ENCODE measurements at places on chromosomes 13 and 19.

DNA sequence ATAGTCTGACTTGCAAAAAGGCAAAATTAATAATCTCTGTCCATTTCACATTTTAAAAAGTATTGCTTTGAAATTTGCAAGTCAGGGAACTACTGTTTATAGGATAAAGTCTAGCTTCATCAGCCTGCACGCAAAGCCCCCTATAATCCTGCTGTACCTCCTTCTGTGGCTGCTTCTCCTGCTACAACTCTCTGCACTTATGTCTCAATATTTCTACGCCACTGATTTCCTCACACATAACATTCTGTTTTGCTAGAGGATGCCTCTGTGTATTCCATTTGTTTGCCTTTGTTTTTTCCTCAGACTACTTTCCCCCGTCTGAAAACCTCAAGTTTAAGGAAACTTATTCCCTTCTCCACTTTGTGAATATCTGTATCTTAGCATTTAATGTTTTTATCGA, 389.9 kb downstream of the RFC3 start:
- ATAC-seq: no peak

- no peak for ATAC-seq
Measured at GRCh38 chr19:3479834-3480215, 500 bp downstream of the SMIM24 start.

GRCh38 chr13:94710881-94711560, 1.3 kb downstream of the SOX21 start:
- peak; percentile 20 for ATAC-seq

GRCh38 chr13:20942938-20943559, 40.5 kb upstream of the XPO4 start:
- ATAC-seq: no peak

GRCh38 chr19:8690753-8691539, 7.6 kb downstream of the ACTL9 start:
- no peak for ATAC-seq

DNA sequence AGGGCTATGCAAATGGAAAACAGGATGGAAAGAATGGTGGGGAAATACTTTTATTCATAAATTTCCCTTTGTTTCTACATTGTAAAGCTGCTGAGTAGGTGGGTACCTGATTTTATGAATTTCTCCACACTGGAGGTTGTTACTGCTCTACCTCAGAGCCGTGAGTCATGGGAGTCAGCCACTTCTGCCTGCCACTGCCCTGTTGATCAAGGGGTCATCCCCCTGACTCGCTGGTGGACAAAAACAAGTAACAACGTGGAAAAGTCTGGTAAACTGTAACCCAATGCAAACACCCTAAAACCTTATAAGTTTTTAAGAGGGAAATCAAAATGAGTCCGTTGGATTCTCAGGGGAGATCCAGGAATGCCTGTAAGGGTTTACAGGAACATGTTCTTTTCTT, 329.5 kb downstream of the ATP8A2 start:
- no peak for ATAC-seq

- no peak for ATAC-seq
Measured at GRCh38 chr19:11281356-11282049, 14.5 kb upstream of the TSPAN16 start.

GRCh38 chr13:32254916-32255723, 60.0 kb downstream of the ZAR1L start:
- no peak for ATAC-seq

DNA sequence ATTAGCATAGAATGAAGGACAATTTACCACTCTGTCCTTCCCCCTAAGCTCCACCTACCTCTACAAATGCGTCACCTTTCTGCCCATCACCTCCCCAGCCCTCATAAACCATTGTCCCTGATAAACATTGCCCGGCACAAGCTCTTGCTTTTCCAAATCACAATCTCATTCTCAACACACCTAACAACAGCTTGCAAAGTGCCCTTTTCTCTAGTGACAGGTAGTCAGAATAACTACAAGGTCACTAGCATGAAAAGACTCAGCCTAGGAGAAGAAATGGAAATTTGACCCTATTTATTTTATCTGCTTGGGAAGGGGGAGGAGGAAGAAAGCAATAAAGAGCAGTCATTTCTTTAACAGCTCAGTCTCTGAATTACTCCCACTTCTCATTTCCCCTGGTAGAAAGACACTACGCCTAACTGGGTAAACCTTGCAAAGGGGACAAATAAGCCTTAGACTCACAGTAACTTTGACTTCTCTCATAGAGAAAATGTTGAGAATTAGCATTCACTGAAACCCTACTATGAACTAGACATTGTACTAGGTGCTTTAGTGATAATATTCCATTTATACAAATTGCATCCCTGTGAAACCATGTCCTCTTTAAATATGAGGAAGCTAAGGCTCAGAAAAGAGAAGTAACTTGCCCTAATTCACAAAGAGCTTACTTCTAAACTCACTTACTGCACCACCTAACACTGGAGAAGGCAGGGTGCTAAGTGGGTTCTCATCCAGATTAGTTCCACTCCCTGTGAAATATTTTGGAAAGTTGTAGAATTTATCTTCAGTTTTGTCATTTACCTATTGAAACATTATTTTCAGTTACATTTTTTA, 116.2 kb upstream of the FNDC3A start:
- no peak for ATAC-seq

- ATAC-seq: peak; percentile 28
Measured at GRCh38 chr19:900302-901111, 7.2 kb downstream of the RNU6-9 start.

GRCh38 chr19:13430790-13431582, 75.3 kb downstream of the CACNA1A start:
- no peak for ATAC-seq

DNA sequence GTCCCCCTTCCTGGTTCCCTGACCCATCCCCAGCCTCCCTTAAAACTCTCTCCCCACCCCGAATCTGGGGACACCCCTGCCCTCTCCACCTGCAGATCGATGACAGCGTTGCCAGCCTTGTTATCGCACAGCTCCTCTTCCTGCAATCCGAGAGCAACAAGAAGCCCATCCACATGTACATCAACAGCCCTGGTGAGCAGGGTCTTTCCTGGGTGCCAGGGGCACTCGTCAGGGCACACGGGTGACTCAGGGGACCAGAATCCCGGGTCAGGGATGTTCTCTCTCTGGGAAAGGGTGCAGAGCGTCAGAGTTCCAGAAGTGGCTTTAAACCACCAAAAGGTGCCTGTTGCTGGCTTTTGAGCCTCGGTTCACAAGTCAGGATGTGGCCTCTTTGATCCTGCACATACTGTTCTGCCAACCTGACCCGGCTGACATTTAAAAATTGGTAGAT, 1.0 kb downstream of the CLPP start:
- ATAC-seq: no peak

DNA sequence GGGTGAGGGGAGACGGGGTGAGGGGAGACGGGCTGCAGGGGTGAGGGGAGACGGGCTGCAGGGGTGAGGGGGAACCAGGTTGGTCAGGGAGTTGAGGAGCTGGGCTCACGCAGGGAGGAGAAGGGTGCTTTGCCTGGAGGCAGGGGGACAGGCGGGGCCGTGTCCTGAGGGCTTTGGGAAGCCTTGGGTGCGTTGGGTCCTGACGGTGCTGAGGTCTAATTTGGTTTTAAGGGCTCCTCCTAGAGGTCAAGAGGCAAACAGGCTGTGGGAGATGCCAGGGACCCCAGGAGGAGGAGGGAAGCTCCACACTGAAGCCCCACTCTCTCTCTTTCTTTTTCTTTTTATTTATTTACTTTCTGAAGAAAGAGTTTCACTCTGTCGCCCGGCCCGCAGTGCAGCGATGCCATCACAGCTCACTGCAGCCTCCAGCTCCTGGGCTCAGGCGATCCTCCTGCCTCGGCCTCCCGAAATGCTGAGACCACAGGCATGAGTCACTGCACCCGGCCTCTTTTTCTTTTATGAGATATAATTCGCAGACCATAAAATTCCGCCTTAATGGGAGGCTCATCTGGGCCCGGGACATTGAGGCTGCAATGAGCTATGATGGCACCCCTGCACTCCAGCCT, 9.3 kb upstream of the MISP start:
- ATAC-seq: no peak

- ATAC-seq: no peak
Measured at GRCh38 chr19:24002256-24002945, 84.6 kb upstream of the ZNF254 start.

DNA sequence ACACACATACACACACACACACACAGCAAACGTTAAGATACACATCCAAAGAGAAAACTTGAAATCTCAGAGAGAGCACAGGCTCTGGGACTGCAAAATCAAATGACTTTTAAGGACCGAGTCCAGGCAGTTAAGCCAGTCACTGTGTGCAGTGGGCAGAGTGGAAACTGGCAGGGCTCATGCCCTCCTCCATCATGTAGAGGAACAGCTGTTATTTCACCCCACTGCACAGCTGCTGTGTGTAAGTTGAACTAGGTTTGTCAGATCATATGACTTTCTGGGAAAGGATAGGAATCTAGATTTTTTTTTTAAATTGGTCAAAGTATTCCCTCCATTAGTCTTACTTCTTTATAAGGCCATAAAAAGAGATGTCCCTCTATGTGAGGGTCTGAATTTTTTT, 1002.1 kb downstream of the UQCRFS1 start:
- no peak for ATAC-seq

GRCh38 chr13:80074143-80074752, 266.7 kb downstream of the SPRY2 start:
- no peak for ATAC-seq

- no peak for ATAC-seq
Measured at GRCh38 chr19:2804156-2805004, 15.3 kb upstream of the ZNF554 start.

- no peak for ATAC-seq
Measured at GRCh38 chr19:34067861-34068271, 104.4 kb upstream of the LSM14A start.

GRCh38 chr13:77009011-77009410, 17.1 kb downstream of the CLN5 start:
- peak; percentile 93 for ATAC-seq

DNA sequence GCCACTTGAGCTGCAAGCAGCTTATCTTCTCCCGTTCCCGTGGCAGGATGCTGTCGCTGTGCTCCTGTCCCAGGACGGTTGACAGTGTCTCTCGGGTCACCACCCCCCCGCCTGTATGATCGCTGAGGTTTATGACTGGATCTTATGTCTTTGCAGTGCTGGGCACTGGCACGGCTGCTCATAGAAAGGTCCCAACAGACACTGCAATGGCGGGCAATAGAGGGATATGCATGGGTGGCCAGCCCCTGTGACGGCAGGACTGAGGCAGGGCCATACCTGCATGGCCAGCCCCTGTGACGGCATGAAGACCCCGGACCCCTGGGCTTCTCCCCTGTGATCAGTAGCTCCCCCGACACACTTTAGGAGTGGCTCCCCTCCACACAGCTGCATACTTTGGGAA, 307.2 kb downstream of the TEX29 start:
- no peak for ATAC-seq

- ATAC-seq: no peak
Measured at GRCh38 chr13:24275041-24275440, 34.3 kb upstream of the C1QTNF9 start.

GRCh38 chr19:18291019-18291524, 9.7 kb upstream of the JUND start:
- no peak for ATAC-seq

- no peak for ATAC-seq
Measured at GRCh38 chr19:12794196-12794941, 3.1 kb downstream of the JUNB start.

DNA sequence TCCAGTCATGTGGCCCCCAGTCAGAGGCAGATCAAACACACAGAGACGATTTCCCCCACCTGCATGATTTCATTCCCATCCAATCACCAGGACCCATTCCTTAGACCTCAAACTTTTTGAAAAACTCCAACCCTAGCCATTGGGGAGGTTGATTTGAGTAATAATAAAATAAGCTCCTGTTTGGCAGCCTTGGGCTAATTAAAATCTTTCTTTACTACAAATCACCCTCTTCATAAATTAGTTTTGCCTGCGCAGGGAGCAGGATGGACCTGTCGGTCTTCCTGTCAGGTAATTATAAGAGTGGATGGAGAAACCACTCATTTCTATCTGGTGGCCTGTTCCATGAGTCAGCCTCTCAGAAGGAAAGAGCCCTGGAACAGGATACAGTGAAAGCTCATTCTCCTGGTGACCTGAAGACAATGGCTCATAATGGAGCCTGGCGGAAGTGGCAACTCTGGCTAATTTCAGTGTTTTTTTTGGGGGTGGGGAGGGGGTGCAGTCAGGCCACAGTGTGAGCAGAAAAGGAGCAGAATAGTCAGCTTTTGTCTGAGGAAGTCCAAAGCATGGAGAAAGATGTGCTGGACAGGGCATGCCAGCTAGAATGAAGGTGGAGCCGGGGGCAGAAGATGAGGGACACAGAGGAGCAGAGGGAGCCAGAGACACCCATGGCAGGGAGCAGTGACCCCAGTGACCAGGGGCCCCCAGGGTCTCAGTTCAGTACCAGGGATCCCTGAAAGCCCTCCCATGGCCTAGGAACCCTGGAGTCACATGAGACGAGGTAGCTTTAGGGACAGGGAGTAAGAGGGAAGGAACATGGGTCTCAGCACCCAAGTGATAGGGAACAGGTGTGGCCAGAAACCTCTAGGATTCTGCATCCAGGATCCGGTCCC, 31.8 kb upstream of the PSG9 start:
- no peak for ATAC-seq

DNA sequence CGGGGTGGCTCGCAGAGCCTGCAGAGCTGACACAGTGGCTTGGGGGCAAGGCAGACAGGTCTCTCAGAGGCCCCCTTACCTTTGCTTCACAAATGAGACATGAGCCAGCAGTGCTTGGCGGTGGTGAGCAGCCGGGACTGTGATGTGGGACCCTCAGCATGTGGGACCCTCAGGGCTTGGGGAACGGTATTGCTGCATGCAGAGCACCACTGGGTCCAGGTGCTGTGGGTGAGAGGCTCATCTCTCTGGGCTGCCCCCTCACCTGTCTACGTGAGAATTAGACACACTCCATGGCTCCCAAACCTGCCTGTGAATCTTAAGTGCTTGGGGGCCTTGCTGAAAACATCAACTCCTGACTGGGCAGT, 106.6 kb downstream of the COL4A2 start:
- no peak for ATAC-seq

- no peak for ATAC-seq
Measured at GRCh38 chr13:29323954-29324353, 271.5 kb downstream of the SLC7A1 start.

DNA sequence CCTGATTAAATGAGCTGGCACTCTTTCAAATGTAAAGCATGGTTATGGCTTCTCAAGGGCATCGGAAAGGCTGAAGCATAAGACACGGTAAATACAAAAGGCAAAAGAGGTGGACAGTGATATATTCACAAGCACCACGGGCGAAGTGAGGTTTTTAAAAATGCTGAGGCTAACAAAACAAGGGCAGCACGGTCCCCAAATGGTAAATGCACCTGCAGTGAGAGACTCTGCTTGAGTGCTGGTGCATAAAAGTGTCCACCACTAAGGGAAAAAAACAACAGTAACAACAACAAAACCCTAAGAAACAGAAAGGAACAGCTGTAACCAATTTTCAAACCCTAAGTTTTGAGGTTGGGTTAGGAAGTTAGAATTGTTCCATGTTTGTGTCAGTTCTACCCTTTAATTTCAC, 234.9 kb downstream of the PCDH9 start:
- no peak for ATAC-seq

DNA sequence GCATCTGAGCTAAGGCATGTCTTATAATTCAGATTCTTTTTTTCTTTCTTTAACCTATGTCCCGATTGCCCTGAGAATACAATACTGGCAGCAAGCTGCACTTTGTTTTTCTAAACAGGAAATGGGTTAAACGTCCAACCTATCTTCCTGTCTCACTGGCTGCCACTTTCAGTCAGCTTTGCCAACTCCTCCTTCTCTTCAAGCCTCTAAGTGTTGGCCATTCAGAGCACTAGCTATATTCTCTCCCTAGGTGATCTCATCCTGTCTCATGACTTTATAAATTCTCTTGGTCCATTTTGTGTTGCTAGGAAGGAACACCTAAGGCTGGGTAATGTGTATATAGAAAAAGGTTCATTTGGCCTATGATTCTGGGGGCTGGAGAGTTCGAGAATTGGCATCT, 109.5 kb upstream of the TSC22D1 start:
- ATAC-seq: no peak

Data from activated CD4-positive, CD25-positive, alpha-beta regulatory T cell treated with anti-CD3 and anti-CD28 coated beads, Interleukin-2, amount 50 U/mL, for 24 hours (primary cell).